Stimulated activated CD4-positive, alpha-beta T cell treated with anti-CD3 and anti-CD28 coated beads, Interleukin-1b, Interleukin-23, amount 100 ng/mL, for 24 hours (primary cell): ENCODE measurements at places on chromosomes 4 and X.

GRCh38 chrX:107522901-107523300 is 73.4 kb downstream of the FRMPD3 start:
- no peak for DNase-seq

- DNase-seq = no peak
These were observed 3.9 kb upstream of the TRIM60 start for GRCh38 chr4:165027762-165028402.

DNA sequence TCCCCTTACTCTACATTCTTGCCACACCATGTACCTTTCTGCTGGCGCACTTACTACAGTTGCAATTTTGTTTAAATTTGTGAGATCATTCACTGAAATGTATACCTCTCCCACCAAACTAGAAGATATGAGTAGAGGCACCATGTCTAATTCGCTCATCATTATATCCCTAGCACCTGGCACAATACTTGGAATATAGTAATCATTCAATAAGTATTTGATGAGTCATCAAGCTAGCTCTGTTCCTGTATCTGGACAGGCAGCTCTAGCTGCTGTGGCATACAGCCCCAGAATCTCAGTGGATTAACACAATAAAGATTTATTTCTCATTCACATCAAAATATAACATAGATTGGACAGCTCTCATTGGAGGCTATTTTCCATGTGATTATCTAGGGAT is 245.9 kb downstream of the IDS start:
- no peak for DNase-seq

DNA sequence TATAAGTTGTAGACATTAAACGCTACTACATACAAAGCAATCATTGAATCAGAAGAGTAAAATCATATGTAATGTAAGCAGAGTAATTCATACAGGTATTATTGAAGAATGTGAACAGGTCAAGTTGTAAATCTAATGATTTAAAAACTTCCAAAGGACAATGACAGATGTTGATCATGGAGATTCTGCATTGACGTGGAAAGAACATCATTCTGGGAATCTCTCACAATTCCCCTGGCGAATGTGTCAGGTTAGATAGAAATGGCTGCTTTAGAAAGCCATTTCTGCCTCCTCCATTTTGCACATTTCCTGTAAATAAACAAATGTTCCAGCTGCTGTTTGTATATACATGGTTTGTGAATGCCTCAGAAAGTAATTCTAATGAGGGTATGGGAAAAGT is 719.4 kb downstream of the ADGRL3 start:
- DNase-seq = no peak

DNA sequence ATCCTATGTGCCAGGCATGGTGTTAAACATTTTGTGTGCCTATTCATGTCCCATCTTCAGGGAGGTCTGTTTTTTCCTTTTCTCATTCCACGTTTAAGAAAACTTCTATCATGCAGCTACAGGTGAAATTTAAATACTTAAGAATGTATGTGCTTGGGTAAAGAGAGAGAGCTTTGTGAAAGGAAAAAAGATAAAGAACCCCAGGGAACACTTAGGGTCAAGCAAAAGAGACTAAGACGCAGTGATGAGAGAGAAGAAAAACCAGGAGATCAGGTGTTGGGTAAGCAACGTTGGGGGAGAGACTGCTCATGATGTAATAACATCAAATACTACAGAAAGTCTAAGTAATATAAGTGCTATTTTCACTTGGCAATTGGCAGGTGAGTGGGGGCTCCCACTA is 253.7 kb downstream of the GRXCR1 start:
- DNase-seq = no peak

DNA sequence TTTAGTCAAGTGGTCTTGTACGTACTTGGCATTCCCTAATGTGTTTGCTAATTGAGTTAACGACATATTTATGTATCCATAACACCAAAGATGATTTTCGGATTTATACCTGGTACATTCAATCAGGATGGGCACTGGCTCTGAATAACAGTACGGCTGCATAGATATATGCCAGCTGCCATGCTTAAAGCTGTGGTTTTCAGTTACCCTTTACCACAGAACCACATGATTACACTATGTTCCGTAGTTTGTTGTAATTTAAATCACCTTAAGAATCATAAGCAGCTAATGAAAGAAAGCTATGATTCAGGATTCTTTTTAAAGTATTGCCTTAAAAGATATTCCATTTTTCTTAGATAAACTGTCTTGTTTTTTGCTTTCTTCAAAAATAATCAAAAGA is 53.6 kb downstream of the FIP1L1 start:
- DNase-seq = no peak

DNA sequence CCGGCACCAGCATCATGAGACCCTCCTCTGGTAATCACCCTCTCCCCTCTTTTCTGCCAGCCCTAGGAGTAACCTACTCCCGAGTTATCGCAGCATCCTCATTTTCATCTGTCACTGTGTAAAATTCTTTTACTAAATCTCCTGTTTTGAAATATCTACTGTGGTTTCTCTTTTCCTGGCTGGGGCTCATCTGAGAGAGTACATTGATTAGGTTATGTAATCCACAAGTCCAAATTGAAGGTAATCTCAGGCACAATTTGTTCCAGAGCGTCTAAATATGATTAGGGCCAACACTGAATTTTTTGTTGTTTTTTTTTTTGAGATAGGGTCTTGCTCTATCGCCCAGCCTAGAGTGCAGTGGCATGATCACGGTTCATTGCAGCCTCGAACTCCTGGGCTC is 142.4 kb downstream of the SMIM20 start:
- DNase-seq = no peak

- no peak for DNase-seq
These were observed 4.9 kb downstream of the FGFR3 start for GRCh38 chr4:1797861-1798579.

- no peak for DNase-seq
These were observed 145.4 kb downstream of the CPEB2 start for GRCh38 chr4:15147714-15148113.

DNA sequence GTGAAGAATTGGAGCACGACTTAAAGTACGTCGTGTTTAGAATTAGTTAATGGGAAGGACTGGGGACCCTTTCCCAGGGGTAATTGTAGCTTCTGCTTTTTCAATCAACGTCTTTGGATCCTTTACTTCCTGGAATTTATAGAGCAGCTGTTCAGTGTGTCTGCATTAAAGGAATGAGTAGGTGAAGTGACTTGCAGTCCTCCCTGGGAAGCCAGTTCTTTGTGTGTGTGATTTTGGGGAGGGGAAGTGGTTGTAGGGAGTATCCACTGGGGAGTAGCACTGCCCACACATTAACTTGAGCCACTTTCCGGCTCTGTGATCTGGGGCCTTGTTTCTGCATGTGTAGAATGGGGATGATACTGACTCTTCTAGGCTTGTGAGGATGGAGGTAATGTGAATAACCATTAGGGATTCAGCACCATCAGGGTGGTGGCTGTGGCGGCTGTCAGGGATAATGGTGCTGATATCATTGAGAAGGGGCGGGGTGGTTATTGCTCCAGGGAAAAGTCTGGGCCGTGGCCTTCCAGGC is 54.7 kb downstream of the TMEM131L start:
- no peak for DNase-seq

- DNase-seq = no peak
These were observed 28.6 kb downstream of the CBR4 start for GRCh38 chr4:168981460-168981859.

DNA sequence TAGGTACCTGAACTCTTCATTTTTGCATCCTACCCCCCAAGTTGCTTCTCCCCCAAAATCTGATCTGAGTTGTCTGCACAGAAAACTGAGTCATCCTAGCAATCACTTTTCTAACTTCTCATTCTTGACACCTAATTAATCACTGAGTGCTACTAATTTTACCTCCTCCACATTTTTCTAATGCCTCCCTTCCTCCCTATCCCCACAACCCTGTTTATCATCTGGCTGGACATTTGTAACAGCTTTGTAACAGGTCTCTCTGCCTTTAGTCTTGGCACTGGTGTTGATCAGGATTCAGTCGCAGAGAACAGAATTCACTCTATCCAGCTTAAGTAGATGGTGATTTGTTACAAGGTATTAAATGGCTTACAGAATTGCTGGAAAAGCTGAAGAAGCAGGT is 303.9 kb upstream of the GATB start:
- DNase-seq = no peak

- no peak for DNase-seq
These were observed 34.2 kb upstream of the ESX1 start for GRCh38 chrX:104288961-104289360.
